NCI-H1092 (cell line): ENCODE measurements at places on chromosomes 16 and 17.

- DNase-seq, result no peak
Measured at GRCh38 chr17:46841561-46842379, 9.6 kb upstream of the WNT9B start.

DNA sequence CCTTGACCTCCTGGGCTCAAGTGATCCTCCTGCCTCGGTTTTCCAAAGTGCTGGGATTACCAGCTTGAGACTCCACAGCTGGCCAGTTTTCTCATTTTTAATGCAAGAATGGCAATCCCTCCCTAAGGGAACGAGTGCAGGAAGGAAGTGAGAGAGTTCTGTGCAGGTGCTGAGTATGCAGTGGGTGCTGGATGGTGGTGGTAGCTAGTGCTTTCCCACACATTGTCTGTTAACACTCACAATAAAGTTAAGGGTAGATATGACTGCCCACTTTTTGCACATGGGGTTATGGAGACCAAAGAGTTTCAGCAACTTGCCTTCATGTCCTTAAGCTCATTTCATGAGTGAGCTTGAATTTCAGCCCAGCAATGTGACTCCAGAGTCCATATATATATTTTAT lies 18.5 kb downstream of the RGS9 start:
- DNase-seq, result no peak

- no peak for DNase-seq
Measured at GRCh38 chr17:28370744-28371103, 617 bp upstream of the VTN start.

- no peak for DNase-seq
Measured at GRCh38 chr17:74282587-74283370, 8.7 kb downstream of the DNAI2 start.

DNA sequence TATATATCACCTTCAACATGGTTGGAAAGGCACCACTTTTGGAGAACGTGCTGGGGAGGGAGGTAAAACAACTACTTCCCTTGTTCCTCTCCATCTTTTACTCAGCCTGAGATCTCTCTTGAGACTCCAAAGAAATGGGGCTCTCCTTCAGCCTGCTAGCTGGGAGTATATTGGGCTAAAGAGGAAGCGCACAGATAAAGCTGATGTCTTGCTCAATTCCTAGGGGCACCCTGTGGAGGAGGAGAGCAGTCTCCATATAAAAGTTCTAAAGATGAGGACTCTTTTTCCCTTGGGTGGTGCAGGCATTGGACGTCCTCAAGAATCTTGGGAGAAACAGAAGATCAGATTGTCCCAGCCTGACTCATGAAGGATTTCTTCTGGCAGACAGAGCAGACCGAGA lies 4.6 kb upstream of the ETV4 start:
- DNase-seq, result no peak
